ENCODE measurements at places on chromosomes 4 and X.

GRCh38 chrX:32480019-32480418 is 731.3 kb downstream of the DMD start:
- no peak for DNase-seq

DNA sequence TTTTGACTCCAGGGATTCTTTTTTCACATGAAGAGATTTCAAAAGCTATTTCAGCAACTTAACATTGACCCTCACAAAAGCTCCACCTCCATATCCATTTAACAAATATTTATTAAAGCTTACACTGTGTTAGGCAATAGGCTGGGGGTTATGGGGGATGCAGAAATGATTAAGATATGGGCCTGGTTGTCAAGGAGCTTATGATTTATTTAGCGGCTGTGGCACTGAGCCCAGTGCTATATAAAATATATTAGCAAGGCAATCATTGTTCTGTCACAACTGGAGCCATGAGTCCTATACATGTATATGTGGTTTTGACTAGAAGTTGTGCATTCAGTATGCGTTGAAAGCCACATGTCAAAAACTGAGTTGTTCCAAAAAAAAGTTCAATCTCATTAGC is 131.1 kb downstream of the GPC3 start:
- DNase-seq = no peak

DNA sequence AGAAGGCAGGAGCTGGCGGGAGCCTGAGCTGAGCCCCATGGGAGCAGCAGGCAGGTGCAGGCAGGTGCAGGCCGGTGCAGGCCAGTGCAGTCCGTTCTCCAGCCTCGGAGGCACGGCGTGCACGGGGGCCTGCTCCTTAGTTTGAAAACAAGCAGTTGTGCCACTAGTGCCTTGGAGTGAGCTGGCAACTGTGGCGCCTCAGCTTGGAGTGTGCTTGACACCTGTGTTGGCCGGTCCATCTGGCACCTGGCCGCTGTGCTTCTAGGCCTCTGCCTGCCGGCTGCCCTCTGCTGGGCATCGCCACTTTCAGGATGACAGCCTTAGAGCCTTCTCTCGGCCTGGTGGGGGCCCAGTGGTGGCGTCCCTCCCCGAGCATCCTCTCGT is 47.9 kb downstream of the RGS12 start:
- no peak for DNase-seq

GRCh38 chr4:39617534-39617933 is 21.1 kb downstream of the SMIM14 start:
- no peak for DNase-seq

DNA sequence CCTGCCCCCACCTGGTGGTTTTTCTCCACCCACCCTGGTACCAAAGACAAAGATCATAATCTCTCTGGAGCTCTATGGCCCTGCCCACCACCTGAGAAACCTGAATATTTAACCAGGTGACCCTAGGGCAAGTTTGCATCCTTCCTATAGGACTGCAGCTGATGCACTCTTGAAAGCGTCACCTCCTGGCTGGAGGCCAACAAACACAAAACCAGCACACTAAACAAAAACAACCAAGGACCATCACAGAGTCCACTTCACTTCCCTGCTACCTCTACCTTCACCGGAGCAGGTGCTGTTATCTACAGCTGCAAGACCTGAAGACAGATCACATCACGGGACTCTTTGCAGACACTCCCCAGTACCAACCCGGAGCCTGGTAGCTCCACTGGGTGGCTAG is 296.7 kb upstream of the FGF13 start:
- no peak for DNase-seq

DNA sequence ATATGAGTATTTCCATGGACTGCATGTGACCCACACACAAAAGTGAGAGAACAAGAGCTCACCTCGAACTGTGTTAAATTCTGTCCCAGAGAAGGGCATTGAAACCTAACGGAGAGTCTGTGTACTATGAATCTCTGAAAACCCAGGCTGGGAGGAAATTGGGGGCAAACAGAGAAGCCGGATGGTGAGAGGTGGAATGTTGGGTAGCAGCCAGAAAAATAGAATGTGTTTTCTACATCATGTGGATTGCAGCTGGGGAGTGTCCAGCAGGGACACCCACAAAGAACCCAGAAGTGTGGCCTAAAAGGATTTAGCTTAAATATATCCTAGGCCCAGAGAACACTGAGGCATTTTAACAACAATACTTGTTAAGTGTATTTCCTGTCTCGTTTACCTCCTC is 38.6 kb downstream of the MND1 start:
- no peak for DNase-seq

- DNase-seq = no peak
Measured at GRCh38 chr4:78695910-78696309, 80.2 kb upstream of the BMP2K start.

GRCh38 chrX:50536955-50537354 is 66.3 kb upstream of the DGKK start:
- no peak for DNase-seq

- no peak for DNase-seq
Measured at GRCh38 chr4:8167815-8168214, 9.2 kb upstream of the ABLIM2 start.

GRCh38 chrX:39972340-39972739 is 125.4 kb downstream of the BCOR start:
- DNase-seq = peak; percentile 11

DNA sequence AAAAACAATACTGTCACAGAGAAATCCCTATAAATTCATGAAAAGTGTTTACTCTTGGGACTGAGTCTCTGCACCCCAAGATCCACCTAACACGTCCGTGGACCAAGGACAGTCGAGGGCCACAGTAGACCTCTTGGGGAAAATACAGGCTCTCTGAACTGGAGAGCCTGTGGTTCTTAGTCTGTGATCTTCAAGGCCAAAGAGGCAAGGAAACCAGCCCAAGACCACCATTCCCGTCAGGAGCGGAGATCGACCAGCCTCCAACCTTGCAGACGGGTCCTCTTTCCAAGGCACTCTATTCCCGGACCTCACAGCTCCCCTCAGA is 1.6 kb upstream of the APBB2 start:
- DNase-seq = no peak

GRCh38 chr4:138996090-138996489 is 19.5 kb upstream of the NOCT start:
- no peak for DNase-seq

GRCh38 chr4:125736057-125736456 is 421.3 kb downstream of the FAT4 start:
- DNase-seq = peak; percentile 41

- no peak for DNase-seq
Measured at GRCh38 chrX:110588164-110588563, 207.5 kb downstream of the CHRDL1 start.

DNA sequence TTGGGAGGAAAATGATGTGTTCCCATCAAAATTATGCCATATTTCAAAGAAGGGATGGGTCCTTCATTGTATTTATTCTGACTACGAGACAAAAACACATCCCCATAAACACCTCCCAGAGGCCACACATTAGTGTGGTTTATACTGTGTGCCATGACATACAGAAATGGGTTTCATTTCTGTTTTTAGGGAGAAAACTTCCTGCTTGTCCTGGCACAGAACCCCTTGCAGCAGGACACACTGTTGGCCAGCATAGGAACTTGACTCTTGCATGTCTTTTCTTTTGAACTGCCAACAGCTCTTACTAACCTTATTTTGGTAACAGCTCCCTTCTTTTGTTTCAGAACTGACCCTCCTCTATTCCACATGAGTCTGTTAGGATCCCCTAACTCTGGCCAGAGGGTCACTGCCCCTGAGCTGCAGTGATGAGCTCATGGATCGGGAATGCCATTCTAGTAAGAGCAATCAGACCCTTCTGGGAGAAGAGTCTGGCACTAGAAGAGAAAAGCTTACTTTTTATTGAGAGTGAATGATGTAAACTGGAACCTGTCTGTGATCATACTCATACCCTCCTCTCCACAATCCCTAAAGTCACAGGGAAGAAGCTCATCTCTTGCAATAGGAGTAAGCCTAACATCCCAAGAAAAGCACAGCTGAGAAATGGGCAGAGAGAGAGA is 86.4 kb downstream of the SMIM20 start:
- no peak for DNase-seq

GRCh38 chrX:27917713-27918500 is 63.3 kb downstream of the DCAF8L1 start:
- no peak for DNase-seq

DNA sequence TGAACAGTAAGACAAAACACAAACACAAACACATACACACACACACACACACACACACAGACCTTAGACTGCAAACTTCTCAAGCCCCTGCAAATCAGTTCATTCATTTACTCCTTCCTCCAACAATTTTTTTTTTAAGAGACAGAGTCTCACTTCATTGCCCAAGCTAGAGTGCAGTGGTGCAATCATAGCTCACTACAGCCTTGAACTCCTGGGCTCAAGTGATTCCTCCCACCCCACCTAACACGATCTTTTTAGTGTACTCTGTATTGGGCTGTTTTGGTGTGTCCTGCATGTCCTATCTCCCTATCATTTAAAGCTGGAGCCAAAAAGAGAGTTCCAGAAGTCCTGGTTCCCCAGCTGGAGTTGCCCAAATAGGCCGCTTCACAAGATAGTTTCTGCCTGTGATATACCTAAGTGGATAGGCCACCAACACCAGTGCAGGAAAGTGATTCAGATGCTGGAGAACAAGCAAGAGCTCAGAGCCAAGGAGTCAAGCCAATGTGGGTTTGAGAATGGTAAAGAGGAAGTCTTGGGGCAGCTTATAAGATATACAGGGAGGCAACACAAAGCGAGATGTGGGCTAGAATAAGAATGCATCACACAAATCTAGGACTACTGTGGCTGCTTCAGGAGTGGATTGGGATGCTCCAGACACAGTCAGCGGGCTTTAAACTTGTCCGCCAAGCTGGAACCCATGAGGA is 85.4 kb upstream of the RAPGEF2 start:
- DNase-seq = no peak

DNA sequence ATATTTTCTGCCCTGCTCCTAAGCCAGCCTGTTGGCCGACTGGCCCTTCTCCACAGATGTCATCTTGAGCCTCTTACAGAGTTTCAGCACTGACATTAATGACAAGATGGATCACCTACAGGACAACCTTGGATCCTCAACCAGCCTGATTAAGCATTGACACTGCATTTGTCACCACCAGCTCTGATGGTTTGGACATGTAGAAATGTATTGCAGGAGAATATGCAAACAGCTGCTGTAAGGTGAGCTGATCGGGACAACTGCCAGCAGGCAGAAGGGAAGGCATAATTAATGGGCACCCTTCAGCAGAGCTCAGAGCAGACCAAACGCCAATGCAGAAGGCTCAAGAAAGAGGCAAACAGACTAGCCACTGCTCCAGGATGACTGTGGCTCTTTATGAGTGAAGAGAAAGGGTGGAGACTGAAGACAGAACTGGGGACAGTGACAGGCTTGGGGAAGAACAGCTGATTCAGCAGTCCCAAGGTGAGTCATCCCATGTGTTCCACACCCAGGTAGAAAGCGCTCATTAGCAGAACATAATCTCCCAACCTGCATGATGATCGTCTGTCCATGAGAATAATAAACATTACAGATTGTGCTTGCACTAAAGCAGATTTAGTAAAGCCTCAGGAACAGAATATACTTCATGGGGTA is 6.7 kb downstream of the CORIN start:
- no peak for DNase-seq

- DNase-seq = no peak
Measured at GRCh38 chrX:136892412-136892811, 11.9 kb upstream of the RBMX start.

DNA sequence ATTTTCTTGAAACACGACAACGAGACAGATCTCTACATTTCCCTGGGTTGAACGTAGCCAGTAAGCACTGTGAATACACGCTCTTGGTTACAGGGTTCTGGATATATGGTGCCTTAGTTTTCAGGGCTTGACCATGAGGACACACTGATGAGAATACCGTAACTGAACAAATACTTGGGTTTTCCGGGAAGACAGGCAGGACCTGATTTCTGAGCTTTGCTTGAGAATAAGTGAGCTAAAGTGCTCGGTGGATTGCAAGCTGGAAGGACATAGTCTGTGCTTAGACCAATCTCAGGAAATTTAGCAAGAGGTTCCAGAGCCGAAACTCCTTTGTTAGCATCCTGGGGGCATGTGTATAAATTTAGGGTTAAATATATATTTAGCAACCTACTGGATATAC is 876 bp upstream of the TACR3 start:
- DNase-seq = no peak

DNA sequence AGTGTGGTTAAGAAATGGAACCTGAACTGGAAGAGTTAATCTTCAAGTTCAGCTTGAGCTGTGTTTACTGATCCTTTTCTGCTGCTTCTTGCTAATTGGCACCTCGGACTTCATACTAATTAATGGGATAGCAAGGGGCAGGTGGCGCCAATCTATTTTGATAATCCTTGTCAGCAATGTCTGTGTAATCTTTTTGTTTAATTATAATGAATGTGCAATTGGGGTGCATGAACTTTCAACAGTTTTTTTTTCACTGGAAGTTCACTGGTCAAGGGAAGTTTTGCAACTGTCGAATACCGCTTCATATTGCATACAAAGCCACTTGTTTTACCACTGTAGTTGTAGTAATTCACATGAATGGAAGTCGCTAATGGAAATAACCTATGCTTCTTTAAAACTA is 261.0 kb downstream of the BMPR1B start:
- DNase-seq = no peak

GRCh38 chr4:38463268-38463958 is 200.6 kb upstream of the KLF3 start:
- DNase-seq = no peak

GRCh38 chrX:151153086-151153485 is 23.3 kb upstream of the GPR50 start:
- DNase-seq = peak; percentile 19

DNA sequence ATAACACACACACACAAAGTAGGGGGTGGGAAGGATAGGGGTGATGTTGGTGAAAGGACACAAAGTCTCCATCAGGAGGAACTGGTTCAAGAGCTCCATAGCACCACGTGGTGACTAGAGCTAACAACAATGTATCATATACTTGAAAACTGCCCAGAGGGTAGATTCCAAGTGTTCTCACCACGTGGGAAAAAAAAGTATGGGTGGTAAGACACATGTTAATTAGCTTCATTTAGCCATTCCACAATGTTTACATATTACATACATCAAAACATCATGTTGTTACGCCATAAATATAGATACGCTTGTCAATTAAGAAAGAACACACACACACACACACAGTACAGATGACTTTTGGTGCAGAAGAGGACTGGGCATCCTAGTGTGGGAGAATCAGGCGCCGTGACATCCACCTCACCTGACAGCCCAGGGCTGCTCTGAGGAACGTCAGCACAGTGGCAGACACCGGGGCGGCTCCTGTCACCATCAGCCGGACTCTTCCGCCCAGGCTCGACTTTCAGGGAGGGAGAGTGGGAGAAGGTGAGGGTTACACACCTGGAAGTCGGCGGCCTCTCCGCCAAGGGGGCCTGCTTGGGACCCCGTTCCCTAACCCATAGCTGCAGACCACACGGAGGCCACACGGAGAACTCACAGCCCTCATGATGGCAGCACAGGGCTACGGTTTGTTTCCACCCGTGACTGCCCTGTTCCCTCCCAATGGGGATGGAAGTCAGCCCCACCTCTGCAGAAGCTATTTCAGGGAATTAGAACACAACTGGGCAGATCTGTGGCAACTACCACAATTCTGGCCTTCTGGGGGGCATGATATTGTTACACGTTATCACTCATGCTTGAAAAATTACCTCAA is 31.8 kb upstream of the CENPU start:
- DNase-seq = no peak
